ENCODE measurements at places on chromosomes 1 and 21. TPM values are rescaled to one million over a fixed set of nuclear protein-coding genes. Genes with fewer than 3 reads are reported as not detected.

The GSTM5 gene
- total RNA-seq = 9.2 TPM

The CD1D gene
- 1.8 TPM for total RNA-seq

The LZIC gene
- 33.2 TPM for total RNA-seq

The CASQ1 gene
- 1.7 TPM for total RNA-seq
